ENCODE measurements at places on chromosomes 7 and 10.

DNA sequence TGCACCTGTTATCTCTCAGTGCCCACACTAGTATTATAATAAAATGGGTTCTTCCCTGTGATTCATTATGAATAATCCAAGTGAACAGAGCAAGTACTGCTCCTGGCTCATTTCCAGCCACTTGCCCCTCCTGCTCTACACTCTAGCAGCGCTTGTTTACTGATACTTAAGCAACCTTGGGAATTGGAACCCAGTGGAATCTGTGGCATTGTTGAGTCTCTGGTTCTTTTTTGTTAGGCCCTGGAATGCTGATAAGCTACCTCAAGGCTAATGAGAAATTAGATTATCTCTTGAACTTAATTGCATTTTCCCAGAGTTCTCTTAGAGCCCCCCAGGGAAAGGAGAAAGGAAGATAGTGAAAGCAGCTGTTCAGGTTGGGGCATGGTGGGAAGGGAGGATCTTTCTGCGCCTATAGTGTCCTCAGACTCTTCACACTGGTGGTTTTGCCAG, 34.0 kb downstream of the PRKAR2B start:
- DNase-seq: peak; percentile 72

GRCh38 chr7:19587291-19587690, 121.5 kb downstream of the POLR1F start:
- peak; percentile 38 for DNase-seq

- no peak for DNase-seq
These were observed 3.0 kb upstream of the ANKRD22 start for GRCh38 chr10:88854684-88855083.

GRCh38 chr7:3043544-3044371, at the start of gene CARD11:
TSS of gene CARD11 (minus strand) at chr7:3043867. CDS start at chr7:2958506, 85,361 bp downstream.
- no peak for DNase-seq

DNA sequence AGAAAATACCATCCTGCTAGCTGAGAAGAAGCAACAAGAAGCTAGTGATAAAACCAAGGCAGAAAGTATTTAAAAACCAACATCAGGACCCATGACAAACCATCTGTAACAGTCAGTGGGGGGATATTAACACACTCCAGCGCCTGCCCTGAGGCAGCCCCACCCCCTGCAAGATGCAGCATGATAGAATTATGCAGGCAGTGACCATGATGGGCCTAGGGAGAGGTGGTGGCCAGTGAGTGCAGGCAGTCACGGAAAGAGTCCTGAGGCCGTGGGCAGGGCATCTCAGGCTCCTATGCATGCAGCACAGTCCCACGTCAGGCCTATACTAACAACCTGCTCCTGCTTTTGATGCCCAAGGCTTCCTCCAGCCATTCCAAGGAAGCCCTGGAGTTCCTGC, 686.9 kb downstream of the GRID1 start:
- DNase-seq: no peak

GRCh38 chr10:87734987-87735827, 75.5 kb downstream of the PAPSS2 start:
- DNase-seq: peak; percentile 69

- no peak for DNase-seq
These were observed 112.2 kb upstream of the HGF start for GRCh38 chr7:81882086-81882485.

DNA sequence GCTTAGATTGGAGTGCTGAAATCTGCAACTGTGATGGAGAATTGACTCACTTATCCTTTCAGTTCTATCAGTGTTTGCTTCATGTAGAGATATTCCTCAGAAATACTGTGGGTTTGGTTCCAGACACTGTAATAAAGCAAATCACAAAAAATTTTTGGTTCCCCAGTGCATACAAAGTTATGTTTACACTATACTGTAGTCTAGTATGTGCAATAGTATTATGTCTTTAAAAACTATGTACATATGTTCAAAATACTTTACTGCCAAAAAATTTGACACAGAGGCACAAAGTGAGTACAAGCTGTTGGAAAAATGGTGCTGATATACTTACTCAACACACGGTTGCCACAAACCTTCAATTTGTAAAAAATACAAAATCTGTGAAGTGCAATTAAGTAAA, 112.5 kb downstream of the EPC1 start:
- DNase-seq: no peak

DNA sequence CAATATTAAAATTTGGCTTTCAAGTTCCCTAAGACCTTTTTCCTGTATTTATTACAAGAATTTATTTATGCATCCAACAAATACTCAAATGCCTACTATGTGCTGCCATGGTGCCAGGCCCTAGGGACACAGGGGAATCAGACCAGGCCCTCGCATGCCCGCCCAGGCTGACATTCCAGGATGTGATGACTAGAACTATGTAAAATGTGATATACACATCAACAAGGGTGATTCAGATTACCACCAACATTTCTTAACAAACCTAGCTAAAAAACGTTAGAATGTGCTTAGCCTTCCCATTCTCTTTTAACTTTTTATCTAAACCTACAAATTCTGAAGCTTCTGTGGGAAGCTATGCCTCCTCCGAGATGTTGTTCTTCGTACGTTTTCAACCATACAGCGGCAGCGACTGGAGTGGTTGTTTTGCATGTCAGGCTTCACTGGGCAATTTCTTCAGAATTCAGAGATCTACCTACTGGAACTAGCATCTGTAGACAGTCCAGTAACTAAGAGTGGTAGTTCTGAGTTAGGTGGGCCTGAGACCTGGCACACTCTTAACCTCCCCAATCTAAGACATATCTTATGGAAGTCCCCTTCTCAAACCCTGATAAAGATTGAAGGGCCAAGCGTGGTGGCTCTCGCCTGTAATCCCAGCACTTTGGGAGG, 22.1 kb downstream of the GNA12 start:
- DNase-seq: peak; percentile 96
